ENCODE measurements at places on chromosomes 16 and 17.

DNA sequence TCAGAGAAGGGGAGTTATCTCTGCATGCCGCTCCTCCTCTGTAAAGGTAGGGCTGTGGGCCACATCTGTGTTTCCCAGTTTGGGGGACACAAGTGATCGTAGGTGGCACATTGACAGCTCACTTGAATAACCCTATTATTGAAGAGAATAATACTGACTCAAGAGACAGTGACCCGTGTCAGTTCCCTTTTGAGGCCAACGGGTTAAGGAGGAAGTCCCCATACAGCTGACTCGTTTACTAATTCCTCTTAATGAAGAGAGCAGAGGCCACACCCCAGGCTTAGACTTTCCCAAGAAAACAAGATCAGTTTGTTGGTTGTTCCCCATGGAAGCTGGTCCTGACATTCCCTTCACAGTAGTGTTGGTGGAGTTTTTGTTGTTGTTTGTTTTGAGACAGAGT is 33.0 kb downstream of the IL4R start:
- no peak for DNase-seq

DNA sequence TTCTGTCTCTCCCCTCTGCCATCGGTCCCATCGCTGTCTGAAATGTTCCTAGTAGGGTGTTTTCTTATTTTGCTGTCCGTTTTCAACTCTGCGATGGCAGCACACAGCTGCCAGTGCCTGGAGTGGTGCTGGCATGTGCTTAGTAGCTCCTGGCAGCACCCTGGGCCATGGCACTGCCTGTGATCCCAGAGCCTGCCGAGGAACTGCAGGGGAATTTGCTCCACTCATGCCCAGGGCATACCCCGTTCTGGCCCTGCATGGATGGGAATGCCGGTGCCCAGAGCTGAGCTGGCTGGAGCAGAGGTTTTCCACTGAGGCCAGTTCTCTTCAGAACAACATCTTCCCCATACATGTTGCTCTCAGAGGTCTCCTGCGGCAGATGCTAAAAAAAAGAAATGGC is 43.1 kb downstream of the GPT2 start:
- DNase-seq = no peak

- DNase-seq = peak; percentile 26
Measured at GRCh38 chr16:27786221-27786922, 236.4 kb downstream of the KATNIP start.

GRCh38 chr16:88617268-88618031 is 20.9 kb upstream of the IL17C start:
- DNase-seq = no peak

- no peak for DNase-seq
Measured at GRCh38 chr16:14658063-14658462, 25.3 kb downstream of the BFAR start.

DNA sequence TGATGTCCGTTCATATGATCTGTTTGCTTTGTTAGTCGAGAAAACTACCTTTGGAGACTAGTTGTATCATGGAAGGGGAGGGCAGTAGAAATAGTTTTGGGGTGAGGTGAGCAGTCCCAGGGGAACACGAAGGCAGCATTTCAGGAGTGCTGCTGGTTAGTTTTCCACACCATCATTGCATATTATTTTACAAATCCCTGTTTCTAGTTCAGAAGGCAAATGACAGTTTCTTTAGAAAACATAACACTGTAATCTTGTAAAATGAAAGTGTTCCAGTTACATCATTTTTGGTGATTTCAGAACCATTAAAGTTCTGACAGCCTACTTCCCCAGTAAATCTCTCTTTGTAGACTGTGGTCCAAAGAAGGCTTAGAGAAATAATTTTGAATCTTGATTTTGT is 25.4 kb downstream of the BANP start:
- no peak for DNase-seq

DNA sequence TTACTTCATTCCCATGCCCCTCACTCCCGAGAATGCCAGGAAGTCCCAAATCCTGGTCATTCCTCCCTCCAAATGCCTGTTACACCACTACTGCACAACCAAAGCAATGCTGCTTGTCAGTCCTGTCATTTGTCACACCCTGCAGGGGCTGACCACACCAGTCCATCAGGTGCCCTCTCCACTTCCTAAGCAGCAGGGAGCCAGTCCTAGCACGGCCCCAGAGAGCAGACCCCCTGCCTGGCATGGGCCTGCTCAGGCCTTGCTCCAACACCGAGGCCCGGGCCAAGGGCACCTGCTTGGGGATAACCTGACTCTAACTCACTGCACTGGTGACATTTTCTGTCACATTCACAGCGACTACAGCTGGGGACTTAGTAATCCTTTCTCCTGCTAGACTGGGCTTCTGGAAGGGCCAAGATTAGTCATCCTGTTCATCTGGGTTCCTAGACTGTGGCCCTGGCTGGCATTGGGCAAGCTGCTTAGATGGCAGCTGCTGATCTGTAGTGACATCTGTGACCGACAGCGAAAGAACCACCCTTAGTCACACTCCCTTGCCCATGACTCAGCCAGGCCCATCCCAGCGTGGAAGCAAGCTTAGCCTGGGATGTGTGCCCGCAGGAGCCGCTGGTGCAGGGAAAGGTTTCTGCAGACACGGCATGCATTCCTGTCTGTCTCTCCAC is 5.4 kb downstream of the ALYREF start:
- no peak for DNase-seq

GRCh38 chr17:70286391-70286790 is 117.1 kb downstream of the KCNJ2 start:
- DNase-seq = no peak

- DNase-seq = no peak
Measured at GRCh38 chr16:66681676-66682075, 14.9 kb downstream of the CMTM4 start.

GRCh38 chr16:65817066-65817465 is 549.4 kb upstream of the CDH5 start:
- no peak for DNase-seq

DNA sequence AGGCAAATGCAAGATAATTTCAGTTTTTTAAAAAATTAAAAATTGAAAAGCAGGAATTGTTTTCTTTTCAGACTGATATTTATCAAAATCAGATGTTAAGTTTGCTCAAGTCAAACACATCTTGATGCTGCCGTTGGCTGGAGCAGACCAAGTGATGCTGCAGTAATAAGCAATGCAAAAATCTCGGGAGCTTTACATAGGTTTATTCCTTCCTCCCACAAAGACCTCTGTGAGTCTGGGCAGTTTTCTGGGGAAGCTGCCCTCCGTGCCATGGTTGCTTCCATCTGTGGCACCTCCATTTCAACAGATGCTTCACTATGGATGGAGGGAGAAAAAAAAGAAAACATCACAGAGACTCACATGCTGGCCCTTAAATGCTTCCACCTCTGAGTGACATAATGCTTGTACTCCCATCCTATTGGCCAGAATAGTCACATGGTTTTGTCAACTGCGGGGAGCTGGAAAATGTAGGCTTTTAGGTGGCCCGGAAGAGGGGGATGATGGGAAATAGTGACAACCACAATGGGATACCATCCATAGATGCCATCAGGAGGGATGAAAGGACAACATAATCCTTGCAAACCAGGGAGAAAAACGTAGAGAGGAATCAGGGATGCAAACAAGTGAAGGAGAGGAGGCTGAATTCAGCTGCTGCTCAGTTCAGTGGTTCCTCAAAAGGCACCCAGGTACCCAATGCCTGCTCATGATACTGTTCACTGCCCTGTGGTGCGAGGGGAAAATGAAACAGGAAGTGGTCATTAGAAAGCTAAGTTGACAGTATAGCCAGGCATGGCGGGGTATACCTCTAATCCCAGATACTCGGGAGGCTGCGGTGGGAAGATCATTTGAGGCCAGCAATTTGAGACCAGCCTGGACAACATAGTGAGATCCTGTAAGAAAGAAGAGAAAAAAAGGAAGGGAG is 13.5 kb upstream of the ERCC4 start:
- DNase-seq = no peak

DNA sequence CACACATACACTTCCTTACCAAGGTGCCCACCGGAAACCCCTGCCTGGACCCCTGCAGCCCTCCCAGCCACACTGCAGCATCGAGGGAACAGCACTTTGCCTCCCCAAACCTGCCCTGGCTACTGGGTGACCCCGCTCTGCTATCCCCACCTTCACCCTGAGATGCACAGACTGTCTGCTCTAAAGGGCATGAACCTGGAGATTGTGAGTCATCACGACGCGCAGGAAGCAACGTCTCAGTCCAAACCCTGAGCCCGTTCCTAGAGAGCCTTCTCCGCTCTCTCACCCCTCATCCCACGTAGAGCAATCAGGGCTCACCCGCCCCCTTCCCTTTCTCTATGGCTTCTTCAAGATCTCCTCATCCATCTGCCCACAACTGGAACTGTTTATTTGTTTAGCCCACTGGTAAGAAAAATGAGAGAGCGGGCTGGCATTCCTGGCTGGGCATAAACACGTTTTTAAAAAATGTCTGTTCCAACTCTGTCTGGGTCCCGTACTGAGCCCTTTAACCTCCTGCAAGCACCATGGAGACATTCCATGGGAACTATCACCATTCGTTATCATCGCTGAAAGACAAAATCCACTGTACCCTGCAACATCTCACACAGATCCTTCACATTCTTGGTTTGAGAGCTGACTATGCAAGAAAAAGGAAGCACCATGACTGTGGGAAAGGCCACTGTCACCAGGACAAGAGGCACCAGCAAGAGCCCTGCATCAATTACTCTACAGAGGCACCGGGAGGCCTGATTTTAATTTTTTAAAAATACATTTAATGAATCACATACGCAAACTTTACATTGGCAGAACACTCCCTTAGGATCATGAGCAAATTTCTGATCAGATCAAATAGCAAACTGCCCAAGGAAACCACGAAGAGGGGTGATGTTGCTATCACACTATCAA is 28.2 kb downstream of the ZFHX3 start:
- no peak for DNase-seq

DNA sequence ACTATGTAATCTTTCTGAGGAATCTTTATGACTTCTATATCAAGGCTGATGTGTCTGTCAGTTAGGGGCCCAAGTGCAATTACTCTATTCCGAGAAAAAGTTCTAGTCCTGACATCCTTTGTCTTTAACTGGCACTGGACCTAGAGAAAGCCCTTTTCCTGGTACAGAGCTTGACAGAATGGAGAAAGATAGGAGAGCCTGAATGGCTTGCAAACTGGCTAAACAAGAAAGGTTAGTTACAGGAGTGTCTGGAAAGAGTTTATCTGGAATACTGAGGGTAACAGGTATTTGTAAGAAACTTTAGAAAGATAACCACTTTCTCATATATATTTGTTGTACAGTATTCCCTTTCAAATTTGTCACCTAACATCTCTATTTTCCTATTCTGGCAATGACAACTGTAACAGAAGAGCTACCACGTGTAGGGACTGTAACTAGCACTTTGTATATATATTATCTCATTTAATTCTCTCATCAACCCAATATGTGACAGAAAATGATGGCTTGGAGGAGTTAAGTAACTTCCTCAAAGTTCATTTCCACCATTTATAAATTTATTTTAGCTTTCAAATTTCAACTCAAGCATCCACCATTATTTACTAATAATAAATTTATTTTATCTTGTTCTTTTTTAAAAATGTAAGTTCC is 97.4 kb upstream of the C17orf78 start:
- DNase-seq = no peak

DNA sequence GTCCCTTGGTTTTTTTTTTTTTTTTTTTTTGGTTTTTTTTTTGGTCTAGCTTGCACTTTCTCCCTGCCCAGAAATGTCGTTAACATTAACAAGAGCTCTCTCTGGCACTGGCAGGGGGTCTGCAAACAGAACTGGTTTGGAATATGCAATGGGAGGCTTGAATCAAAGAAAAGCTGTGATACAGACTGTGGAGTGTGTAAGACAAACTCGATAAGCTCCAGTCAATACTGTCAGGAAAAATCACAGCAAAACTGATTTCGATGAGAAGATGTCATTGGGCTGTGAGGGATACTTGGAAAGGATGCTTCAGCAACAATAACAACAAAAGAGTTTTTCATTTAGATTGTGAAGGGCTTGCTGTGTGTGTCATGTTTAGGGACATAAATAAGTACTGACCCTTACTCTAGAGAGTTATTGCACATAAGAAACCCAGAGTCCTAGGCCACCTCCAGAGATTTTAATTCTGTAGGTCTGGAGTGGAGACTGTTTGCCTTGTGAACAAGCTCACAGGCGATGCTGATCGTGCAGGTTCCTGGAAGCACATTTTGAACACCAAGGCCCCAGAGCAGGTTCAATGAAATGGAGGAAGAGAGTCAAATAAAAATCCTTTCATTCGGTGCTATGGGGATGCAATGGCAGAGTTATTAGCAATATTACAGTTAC is 470.7 kb upstream of the RBFOX1 start:
- no peak for DNase-seq

- no peak for DNase-seq
Measured at GRCh38 chr17:14305785-14306496, 5.1 kb downstream of the HS3ST3B1 start.

DNA sequence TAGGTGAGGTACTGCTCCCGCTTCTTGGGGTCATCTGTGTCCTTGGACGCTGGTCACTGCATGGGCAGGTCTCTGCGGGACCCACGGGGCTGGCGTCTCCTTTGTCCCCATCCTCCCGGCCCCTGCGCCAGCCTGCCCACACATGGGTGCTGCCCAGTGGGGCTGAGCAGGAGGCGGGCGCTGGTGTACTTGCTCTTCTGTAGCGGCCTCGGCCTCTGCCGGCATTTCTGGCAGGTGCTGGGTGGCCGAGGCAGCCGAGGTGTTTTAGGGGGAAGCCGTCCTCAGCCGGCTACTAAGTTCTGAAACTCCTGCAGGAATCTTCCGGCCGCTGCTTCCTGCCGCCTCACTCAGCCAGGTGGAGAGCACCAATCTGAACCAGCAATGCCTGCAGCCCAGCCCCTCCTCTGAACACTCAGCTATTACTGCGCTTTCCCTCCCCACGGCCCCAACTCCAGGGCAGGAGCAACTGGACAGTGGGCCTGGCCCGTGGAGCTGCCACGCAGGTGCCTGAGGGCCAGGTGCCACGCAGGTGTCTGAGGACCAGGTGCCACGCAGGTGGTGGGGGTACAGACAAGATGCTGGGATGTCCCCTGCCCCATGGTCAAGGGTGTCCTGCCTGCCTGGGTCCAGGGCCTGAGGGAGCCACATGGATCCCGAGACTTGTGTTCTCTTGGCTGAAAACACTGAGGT is 10.0 kb downstream of the DECR2 start:
- no peak for DNase-seq

- DNase-seq = no peak
Measured at GRCh38 chr16:3282103-3282729, 1.1 kb upstream of the ZNF263 start.

GRCh38 chr16:81885976-81886586 is 107.0 kb downstream of the PLCG2 start:
- no peak for DNase-seq

DNA sequence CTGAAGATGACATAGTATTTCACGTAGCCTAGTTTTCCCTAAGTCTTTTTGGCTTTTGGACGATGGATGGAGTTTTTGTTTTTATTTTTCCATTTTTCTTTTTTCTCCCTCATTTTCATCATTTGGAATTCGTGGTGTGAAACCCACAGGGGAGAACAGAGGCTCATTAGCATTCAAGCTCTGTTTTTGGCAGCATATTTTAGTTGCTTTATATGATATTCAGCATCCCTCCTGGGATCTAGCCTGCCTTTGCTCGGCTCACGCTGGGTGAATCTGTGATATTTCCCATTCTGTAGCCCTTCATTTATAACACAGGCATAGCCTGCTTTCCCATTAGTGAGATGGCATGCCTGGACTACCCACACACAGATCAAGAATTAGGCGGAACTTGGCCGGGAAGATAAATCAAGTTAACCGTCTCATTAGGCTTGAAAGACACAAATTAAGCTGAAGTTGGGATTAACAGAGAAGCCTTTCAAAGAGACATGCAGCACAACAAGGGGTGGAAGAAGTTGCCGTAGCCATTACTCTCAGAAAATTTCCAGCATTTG is 20.1 kb upstream of the CLEC19A start:
- DNase-seq = no peak

- peak; percentile 85 for DNase-seq
Measured at GRCh38 chr17:49995055-49995738, at the start of gene DLX3. Gene DLX3 (minus strand): TSS chr17:49995224. CDS start chr17:49994998, 226 bp downstream.
